ENCODE measurements at places on chromosomes 5 and 9. TPM values are rescaled to one million over a fixed set of nuclear protein-coding genes. Genes with fewer than 3 reads are reported as not detected.
A peak's percentile ranks its signal among the peaks of the same experiment; 100 is the strongest.

DNA sequence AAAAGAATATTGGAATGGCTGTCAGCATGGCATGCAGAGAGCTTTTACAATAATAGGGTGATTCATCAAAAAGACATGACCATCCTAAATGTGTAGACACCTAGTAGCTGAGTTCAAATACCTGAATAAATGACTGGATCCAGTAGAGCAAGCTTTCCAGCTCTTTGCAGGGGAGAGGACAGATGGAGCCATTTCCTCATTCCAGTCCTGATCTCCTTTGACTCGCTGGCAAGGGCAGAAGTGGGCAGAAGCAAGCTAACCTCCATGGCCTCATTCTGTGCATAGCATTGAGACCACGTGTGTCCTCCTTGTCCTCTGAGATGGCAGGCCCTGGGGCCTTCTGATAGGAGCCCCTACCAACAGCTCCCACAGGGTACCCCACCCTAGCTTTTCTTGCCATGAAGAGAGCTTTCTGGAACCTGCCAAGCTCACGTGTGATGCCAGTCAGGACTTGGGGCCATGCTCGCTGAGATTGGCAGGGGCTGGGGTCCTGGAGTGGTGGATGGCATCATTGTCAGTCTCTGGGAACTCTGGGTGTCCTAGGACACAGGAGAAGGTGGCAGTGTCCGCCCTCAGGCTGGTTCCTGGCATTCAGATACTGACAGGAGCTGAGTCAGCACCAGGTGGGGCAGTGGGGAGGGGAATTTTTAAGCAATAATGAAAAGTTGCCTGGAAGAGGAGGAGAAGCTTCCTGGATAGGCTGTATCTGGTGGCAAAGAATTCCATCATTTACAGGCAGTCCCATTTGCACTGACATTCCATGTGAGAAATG is 33.6 kb downstream of the WWC1 start:
- no peak for DNase-seq

GRCh38 chr5:11384441-11385250 is 519.6 kb downstream of the CTNND2 start:
- no peak for DNase-seq

DNA sequence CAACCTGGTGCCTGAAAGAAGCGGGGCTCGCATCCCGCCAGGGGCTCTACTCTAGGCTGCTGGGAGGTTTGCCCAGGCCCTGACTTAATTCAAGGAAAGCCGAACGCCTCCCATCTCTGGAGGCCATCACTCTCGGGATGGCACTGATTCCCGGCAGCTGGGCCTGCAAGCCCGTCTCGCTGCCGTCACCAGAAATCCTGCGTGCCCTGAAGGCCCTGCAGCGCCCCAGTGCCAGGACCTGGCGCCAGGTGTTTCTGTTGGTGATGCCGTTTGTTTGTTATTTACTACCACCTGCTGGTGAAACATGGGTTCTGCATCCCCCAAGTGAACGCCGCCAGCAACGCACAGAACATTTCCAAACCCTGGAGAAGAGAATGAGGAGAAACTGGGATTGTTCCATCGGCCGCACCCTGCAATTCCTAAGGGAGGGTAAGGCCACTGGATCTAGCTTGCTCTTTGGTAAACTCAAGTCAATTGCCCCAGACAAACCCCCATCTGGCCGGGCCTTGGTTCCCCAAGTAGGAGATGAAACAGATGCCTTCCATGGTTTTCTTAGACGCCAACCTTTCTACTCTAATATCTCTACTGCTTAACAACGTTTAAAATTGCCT is 77.9 kb downstream of the AK8 start:
- peak; percentile 48 for DNase-seq

- no peak for DNase-seq
Observed at GRCh38 chr5:141632650-141633049, 4.0 kb downstream of the HDAC3 start.

- no peak for DNase-seq
Observed at GRCh38 chr9:107043886-107044285, 180.9 kb downstream of the ZNF462 start.

DNA sequence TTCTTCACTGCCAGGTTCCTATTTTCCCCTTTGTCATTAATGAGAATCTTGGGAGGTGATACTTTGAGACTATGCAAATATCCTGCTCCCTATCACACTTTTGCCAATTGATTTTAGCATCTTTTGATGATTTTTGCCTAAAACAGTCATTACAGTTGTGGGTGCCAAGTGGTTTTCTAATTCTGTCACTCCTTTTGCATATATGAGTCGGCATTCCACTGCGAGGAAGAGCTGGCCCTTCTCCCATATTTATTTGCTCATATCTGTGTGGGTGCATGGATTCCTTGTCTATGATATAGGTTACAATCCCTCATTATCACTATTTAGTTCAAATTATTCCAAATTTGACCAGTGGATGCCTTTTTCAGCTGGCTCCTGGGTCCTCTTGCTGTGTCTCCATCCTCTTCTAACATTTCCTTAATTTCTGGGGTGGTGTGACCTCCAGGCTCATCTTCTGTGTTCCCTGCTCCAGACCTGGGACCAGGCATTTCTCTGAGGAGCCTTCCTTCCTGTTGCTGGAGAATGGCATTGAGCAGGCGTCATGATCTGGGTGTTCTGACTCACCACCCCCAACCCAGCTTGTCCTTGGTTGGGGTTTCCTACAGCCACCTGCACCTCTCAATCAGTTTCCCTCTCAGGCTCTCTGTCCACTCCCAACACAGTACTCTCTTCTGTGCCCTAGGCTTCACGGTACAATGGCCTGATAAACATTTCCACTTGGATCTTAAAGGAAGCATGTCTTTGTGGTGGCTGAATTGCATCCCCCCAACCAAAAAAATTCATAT is 106.7 kb downstream of the NXNL2 start:
- no peak for DNase-seq

- DNase-seq, result no peak
Observed at GRCh38 chr5:107072440-107072839, 598.3 kb downstream of the EFNA5 start.

DNA sequence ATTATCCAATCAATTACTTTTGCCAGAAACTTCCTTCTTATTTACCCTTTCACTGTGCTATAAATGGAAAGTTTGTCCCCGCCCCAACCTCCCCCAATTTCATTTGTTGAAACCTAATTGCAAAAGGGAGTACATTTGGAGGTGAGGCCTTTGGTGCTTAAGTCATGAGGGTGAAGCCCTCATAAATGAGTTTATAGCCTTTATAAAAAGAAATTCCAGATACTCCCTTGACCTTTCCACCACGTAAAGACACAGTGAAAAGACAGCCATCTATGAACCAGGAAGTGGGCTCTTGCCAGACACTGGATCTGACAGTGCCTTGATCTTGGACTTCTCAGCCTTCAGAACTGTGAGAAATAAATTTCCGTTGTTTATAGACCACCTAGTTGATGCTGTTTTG is 82.3 kb downstream of the NUDT12 start:
- DNase-seq, result no peak

- DNase-seq, result no peak
Observed at GRCh38 chr9:110220809-110221208, 12.8 kb upstream of the C9orf152 start.

- no peak for DNase-seq
Observed at GRCh38 chr9:134616341-134616740, 25.3 kb upstream of the COL5A1 start.

DNA sequence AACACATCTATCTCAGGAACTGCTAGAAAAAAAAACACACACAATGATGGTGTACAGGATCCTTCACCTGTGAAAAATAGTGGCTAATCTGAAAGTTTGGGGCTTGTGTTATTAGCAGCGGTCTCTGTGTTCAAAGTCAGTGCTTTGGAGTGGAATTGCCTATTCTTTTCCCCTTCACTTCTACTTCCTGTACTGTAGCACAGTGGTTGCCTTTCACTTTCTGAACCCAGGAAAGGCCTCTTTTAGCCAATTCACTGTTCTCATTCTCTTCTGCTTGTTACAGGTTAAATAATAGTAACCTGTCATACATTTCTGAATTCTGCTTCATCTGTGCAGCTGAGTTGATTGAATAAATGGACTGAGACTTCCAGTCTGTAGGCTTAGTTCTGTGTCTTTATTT is 161.3 kb upstream of the RGS7BP start:
- DNase-seq, result no peak

DNA sequence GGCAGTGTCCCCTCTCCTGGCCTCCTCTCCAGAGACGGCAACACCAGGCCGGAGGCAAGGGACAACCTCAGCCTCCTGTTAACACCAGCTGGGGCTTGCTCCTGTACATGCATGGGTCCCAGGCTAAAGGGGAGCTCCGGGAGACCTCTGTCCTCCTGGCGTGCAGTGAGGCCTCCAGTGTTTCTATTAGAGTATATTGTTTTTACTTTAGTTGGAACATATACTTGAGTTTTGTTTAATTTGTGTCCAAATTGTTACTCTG is 12.0 kb upstream of the IRX2 start:
- no peak for DNase-seq

DNA sequence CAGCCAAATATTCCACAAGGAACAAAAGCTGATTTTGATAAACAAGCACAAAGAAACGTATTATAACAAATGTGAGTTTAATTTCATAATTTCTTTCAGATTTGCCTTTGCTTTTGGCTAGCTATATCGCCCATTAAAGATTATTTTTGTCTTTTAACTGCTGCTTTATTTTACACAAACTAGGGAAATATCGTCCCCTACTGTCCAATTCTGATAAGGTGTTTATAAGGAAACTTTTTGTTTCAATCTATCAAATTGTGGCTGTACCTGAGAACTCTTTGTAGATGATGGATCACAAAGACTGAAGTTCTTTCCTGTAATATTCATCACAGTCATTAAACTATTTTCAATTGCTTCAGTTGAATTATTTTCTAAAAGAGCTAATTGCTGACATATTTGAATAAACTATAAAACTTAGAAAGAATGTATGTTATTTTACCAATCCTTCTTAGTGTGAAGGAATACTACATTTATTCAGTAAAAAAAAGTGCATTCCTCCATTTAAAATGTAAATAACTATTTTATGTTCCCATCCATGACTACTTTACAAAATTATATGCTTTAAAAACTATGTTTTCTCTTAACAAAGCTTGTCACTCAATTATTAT is 431.3 kb upstream of the ITGA1 start:
- no peak for DNase-seq

GRCh38 chr5:98605426-98605825 is 168.0 kb upstream of the RGMB start:
- no peak for DNase-seq

DNA sequence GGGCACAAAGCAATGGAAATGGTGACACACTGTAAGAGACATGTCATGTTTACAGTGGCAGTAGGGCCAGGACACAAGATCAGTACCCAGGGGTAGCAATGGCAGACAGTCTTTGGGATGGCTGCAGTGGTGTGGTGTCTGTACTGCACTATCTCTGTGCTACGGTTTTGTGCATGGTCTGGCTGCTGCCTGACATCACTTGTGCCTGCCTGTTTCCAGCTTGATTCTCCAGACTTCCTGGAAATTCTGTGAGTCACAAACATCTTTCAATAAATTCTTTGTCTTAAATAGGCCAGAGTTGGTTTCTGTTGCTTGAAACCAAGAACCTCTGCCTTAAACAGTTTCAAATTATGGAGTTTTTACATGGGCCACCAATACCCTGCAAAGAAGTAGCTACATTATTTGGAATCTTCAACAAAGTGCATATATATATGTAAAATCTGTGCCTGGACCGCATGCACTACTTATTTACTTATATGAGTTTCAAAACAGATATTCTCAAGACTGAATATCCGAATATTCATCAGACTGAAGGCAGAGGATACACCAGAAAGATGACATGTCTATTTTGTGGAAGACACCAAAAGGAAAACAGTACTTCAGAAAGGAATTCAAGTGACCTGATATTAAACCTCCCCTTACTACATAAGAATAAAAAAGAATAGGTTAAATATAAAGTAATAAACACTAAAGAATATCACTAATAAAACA is 188.1 kb downstream of the RFX3 start:
- no peak for DNase-seq

DNA sequence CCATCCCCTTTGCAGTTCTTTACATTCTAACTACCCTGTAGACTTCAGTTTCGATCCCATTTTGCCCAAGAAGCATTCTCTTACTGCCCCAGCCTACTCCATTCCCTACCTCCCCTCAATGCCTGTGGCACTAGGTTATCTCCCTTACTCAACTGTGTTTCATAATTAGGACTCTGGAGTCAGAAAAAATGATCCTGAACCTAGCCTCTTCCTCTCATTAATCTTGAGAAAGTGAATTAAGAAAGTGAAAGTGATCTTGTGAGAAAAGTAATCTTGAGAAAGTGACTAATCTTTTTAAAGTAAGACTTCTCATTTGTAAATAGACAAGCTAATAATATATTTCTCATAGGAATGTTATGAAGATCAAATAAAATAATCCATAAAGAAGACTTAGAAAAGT is 444.0 kb upstream of the TRPC7 start:
- no peak for DNase-seq

- no peak for DNase-seq
Observed at GRCh38 chr5:137280656-137281055, 218.5 kb downstream of the SPOCK1 start.

GRCh38 chr9:137663584-137663983 is 44.8 kb downstream of the EHMT1 start:
- DNase-seq, result no peak

DNA sequence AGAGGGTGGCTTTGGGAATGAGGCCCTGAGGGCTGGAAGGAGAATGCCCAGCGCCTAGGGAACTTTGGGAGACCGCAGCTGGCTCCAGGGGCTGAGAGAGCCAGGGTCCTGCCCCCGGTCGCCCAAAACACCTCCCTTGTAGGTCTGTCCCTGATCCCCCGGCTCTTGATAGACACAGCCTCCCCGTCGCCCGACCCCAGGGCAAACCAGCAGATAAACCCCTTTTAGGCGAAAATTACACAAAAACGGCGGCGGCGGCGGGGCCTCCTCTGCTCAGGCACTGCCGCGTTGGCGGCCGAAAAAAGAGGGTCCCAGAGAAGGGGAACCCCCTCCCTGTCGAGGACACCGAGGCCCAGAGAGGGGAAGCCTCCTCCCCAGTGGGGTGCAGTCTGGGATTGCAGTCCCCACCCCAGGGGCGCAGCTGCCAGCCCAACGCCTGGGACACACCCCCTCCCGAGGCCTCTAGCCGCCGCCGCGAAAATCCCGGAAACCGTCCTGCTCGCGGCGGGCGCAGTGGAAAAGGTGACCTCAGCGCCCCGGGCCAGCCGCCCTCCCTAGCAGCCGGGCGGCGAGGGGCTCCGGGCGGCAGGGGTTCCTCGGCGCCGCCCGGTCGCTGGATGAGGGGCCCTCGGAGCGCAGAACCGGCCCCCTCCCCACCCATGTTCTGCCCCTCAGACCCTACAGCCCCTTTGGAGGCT is 3.1 kb upstream of the BARX1 start:
- no peak for DNase-seq

Gene GARNL3
- 2.5 TPM for total RNA-seq

Gene KCNV2
- not detected for total RNA-seq

Gene UNC13B
- 0.99 TPM for total RNA-seq

Gene HARS2
- total RNA-seq, result 34.9 TPM

Gene C8G
- 1.4 TPM for total RNA-seq

Gene PRSS3
- total RNA-seq, result not detected

Gene INSL6
- total RNA-seq, result not detected

Gene ADAMTS19
- total RNA-seq, result not detected

Gene GNPDA1
- 13.2 TPM for total RNA-seq

Gene ZBED3
- 0.94 TPM for total RNA-seq

Gene TRIM32
- total RNA-seq, result 10.8 TPM

Gene FST
- total RNA-seq, result 0.73 TPM

Gene GMCL2
- not detected for total RNA-seq
